Lung (tissue), 17 donors: ENCODE measurements at places on chromosomes 3 and 15. TPM values are rescaled to one million over a fixed set of nuclear protein-coding genes. Genes with fewer than 3 reads are reported as not detected.

The ZMYND10 gene
- polyA plus RNA-seq: 31.4 TPM

DNA sequence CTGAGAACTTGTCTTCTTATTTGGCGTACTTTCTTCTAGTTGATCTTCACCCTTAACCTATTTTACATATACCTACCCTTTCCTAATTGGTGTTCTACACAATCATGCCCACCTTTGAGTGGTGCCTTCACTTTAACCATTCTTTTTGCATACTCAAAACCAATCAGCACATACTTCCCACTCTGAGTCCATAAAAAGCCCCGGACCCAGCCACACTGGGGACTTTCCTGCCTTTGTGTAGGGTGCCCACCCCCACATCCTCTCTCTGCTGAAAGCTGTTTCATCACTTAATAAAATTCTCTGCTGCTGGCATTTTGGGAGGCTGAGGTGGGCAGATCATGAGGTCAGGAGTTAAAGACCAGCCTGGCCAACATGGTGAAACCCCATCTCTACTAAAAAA is 15.9 kb upstream of the CHST2 start:
- no peak overlapping the region for H3K4me3 ChIP-seq
- H3K27ac ChIP-seq: no peak overlapping the region
- H3K4me1 ChIP-seq: no peaks in the 10 kb centered on the region
- DNase-seq: no peak

The ZNF654 gene
- 3.1 TPM for polyA plus RNA-seq

- no peak overlapping the region for H3K4me3 ChIP-seq
- peak overlapping the region; percentile 71 for H3K27ac ChIP-seq
- no peaks in the 10 kb centered on the region for H3K4me1 ChIP-seq
- peaks cover 1% of the 10 kb centered on the region for H3K36me3 ChIP-seq
- H3K27me3 ChIP-seq: no peaks in the 10 kb centered on the region
Measured at GRCh38 chr3:5053021-5053831, 68.9 kb upstream of the ARL8B start.

- no peak overlapping the region for H3K4me3 ChIP-seq
- no peak for DNase-seq
- no peaks in the 10 kb centered on the region for H3K27me3 ChIP-seq
- no peaks in the 10 kb centered on the region for H3K4me1 ChIP-seq
- no peak overlapping the region for H3K27ac ChIP-seq
Measured at GRCh38 chr3:187002915-187003314, 72.6 kb downstream of the ST6GAL1 start.

The SLC22A14 gene
- polyA plus RNA-seq: 0.07 TPM

The MME gene
- 9.2 TPM for polyA plus RNA-seq

DNA sequence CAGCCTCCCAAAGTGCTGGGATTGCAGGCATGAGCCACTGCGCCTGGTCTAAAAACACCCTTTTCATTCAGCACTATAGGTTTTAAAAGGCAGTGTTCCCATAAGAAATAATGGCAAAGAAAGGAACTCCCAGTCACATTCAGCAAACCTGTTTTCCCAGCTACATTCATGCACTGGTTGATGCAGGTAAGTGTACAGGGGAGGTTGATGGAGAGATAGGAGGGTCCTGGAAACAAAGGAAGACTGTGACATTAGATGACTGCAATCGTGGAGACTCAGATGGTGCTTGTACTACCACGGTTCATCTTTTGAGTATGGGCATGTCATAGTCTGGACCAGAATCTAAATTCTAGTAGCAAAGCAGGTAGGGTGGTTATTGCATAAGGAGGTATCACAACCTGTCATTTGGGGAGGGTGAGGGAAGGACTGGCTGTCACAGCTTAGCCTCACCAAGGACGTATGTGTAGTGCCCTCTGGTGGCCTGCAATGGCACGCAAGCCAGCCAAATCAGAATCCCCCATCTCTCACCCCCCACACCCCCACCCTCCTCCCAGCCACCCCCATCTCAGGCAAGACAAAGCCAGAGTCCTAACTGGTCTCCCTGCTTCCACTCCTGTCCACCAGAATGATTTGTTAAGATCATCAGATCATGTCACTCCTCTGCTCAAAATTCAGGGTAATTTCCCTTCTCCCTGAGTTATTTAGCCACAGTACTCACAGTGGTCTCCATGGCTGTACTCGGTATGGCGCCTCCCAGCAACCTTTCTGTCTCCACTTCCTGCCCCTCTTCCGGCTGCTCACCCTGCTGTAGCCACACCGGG is 28.8 kb upstream of the UBL7 start:
- no peaks in the 10 kb centered on the region for H3K4me1 ChIP-seq
- no peak overlapping the region for H3K27ac ChIP-seq
- no peaks in the 10 kb centered on the region for H3K36me3 ChIP-seq
- no peak overlapping the region for H3K4me3 ChIP-seq
- DNase-seq: peak; percentile 55

DNA sequence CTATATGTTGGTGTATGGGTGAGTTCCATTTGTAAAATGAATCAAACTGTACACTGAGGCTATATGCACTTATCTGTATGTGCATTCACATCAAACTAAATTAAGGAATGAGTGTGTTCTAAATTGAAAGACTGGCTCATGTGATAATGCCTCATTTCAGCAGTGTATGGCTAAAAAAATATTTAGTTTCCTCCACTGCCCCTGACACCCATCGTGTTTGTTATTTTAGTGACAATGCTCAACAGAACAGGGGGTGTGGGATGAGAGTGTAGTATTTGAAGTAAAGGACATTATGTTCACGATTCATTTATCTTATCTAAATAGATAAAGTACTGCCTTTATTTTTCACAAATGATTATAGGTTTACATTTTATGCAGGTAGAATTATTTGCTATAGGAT is 301.1 kb upstream of the ARPP21 start:
- no peak for DNase-seq
- H3K4me3 ChIP-seq: no peak overlapping the region
- H3K4me1 ChIP-seq: no peaks in the 10 kb centered on the region
- H3K27me3 ChIP-seq: no peaks in the 10 kb centered on the region

GRCh38 chr3:184598574-184598927 is 37.0 kb downstream of the EPHB3 start:
- no peak for DNase-seq
- H3K4me3 ChIP-seq: no peak overlapping the region
- peaks cover 36% of the 10 kb centered on the region for H3K4me1 ChIP-seq
- no peak overlapping the region for H3K27ac ChIP-seq
- H3K36me3 ChIP-seq: no peaks in the 10 kb centered on the region
- no peaks in the 10 kb centered on the region for H3K27me3 ChIP-seq

GRCh38 chr15:57881972-57882371 is 175.5 kb downstream of the POLR2M start:
- no peaks in the 10 kb centered on the region for H3K36me3 ChIP-seq
- no peak overlapping the region for H3K27ac ChIP-seq
- no peak for DNase-seq
- H3K4me1 ChIP-seq: no peaks in the 10 kb centered on the region
- no peaks in the 10 kb centered on the region for H3K27me3 ChIP-seq

- H3K4me1 ChIP-seq: no peaks in the 10 kb centered on the region
- H3K27ac ChIP-seq: peak overlapping the region; percentile 100
- H3K36me3 ChIP-seq: peaks cover 5% of the 10 kb centered on the region
- peak overlapping the region; percentile 92 for H3K4me3 ChIP-seq
- DNase-seq: no peak
- H3K27me3 ChIP-seq: no peaks in the 10 kb centered on the region
Measured at GRCh38 chr3:88058306-88058580, 562 bp downstream of the CGGBP1 start.

DNA sequence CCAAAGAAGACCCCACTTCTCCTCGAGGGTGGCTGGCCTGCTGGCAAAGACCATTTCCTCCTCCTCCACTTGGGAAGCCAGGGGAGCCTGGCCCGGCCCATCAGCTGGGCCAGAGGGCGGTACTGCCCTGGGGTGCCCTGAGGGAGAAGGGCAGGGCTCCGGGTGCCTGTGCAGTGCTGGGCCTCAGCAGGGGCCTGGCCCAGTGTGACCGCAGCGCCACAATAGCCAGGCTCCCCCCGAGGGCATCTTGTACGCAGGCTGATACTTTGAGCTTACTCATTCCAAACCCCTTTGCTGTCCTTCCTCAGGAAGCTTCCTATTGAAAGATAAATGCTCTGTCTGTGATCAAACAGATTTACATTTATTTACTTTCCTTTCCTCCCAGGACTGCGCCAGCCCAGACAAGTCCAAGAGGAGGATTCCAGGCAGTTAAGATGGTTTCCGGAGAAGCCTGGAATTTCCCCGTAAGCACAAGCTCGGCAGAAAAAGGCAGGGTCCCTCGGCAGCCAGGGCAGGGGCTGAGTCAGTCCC is 240.1 kb downstream of the XXYLT1 start:
- H3K4me3 ChIP-seq: no peak overlapping the region
- DNase-seq: peak; percentile 32
- H3K27me3 ChIP-seq: no peaks in the 10 kb centered on the region
- peaks cover 5% of the 10 kb centered on the region for H3K4me1 ChIP-seq

The TOPBP1 gene
- 10.9 TPM for polyA plus RNA-seq

GRCh38 chr15:60020736-60021135 is 16.6 kb downstream of the FOXB1 start:
- no peak overlapping the region for H3K4me3 ChIP-seq
- no peak for DNase-seq
- H3K27me3 ChIP-seq: peaks cover 3% of the 10 kb centered on the region

The HRH1 gene
- polyA plus RNA-seq: 2.3 TPM

DNA sequence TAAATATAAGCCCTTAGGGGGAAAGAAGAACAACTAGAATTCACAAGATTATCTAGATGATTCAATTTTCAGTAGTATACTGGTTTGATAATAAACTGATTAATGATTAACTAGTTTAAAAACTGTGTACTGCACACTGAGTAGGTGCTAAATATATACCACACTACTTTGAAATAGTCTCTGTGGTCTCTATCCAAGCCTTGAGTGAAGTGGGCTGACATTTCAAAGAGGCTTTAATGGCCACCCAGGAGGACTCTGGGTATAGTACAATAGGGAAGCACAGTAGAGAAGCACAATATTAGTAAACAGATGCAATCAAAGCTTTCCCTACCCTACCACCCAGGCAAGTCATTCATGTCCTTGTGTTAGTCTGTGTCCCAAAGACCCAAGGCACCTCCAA is 46.7 kb downstream of the FILIP1L start:
- peaks cover 2% of the 10 kb centered on the region for H3K4me1 ChIP-seq
- no peak overlapping the region for H3K4me3 ChIP-seq
- H3K27ac ChIP-seq: no peak overlapping the region
- no peaks in the 10 kb centered on the region for H3K36me3 ChIP-seq
- H3K27me3 ChIP-seq: no peaks in the 10 kb centered on the region

DNA sequence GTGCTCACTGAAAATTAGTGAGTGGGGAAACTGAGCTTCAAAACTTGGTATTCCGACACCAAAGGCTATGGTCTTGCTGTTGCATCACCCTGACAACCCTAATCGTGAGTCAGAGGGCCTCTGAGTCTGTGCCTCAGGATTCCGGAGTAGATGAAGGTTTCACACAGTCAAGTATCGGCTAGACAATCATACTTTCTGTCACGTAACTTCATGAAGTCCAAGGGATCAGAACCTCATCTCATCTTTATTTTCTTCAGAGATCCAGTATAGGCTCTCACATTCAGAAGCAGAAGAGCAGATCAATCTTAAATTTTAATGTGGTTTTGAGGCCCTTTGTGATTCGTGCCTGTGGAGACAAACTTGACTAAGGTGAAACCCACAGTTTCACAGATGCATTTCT is 26.1 kb upstream of the NECTIN3 start:
- no peak overlapping the region for H3K4me3 ChIP-seq
- H3K36me3 ChIP-seq: no peaks in the 10 kb centered on the region
- no peaks in the 10 kb centered on the region for H3K4me1 ChIP-seq
- H3K27ac ChIP-seq: no peak overlapping the region
- no peak for DNase-seq
